ENCODE measurements at places on chromosomes 7 and 10.

DNA sequence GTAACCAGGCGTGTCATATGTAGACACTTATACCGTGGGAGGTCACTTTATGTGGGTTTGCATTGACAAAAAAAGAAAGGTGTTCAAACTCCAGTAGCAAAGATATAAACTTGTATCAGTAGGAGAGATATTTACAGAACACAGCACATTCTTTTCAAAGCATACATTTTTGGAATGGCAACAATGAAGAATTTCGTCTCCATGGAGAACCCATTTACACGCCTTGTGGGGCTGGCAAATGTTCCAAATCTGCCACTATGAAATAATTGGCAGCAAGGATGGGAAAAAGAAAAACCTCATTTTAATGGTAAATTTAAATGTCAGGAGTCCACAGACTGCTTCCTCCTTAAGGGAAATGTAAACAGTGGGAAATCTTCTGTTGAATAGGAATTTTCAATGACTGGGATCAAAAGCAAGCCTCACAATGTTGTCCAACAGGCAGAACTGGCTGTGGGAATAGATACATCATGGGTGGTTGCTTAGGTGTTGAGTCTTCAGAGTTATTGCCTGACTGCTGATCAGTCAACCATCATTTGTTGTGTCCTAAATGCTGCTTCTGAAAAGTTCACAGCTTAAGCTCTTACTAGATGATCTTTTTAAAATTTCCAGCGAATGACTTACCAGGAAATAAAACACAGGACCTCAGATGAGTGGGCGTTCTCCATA is 256.6 kb upstream of the SEMA3C start:
- DNase-seq, result no peak

DNA sequence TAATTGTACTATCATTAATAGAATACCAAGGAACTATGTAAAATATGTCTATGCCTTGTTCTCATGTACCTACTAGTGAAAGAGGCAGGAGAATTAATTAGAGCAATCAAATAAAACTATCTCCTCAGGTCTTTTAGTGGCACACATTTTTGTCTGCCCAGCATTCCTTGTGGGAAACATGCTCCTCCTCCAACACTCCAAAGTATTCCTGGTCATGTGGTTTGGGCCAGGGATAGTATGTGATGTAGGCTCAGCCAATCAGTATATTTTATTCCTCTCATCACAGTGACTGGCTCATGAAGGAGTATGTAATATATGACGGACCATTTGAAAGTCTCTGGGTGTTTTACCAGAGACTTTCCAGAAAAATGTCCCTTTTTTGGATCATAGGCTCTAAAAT is 16.7 kb upstream of the SYPL1 start:
- DNase-seq, result no peak

DNA sequence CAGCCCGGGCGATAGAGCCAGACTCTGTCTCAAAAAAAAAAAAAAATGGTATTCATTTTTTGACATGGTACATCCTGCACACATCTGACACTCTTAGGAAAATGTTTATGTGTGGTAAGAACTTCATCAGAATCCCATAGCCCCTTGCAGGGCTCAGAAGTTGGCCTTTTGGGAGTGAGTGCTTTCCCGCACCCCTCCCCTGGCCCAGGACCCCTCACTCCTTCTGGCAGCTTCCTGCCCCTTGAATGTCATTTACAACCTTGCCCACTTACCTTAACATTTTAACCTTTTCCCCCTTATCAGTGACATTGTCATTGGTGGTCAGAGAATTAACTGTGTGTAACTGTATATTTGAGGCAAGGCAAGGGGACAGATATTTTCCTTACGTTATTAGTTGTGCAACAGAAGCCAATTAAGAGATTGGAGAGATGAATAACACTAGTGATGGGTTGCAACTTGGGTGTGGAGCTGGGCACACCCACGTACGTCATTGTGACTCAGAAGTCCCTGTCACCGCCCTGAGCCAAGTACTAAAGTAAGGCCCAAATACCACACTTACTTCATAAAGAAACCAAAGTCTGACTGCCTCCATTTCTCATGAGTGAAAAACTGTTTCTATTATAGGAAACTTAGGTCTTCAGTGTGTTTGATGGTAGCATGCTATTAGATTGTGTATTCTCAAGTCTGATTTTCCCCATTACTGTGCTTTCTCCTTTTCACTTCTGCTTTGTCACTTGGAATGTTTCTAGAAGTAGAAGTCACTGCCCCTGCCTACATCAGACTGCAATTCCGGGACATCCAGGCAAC is 31.6 kb downstream of the OGDH start:
- DNase-seq, result peak; percentile 51

DNA sequence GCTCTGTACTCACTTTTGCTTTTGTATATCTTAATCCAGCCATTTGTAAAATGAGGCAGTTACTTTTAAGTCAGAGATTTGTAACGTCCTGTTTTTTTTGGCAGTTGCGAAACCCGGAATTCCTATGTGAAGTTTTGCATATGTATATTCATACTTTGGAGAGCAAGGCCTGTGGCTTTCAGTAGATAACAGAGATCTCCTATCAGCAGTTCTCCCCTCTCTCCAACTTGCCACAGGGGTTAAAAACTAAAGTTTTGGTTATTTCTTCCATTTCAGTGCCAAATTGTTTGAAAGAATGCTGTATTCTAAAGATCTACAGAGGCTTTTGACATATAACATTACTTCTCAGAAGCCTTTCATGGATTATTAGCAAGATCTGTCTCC is 102.4 kb downstream of the EXOC4 start:
- peak; percentile 27 for DNase-seq

GRCh38 chr7:30446266-30446665 is 32.3 kb downstream of the NOD1 start:
- DNase-seq, result no peak

DNA sequence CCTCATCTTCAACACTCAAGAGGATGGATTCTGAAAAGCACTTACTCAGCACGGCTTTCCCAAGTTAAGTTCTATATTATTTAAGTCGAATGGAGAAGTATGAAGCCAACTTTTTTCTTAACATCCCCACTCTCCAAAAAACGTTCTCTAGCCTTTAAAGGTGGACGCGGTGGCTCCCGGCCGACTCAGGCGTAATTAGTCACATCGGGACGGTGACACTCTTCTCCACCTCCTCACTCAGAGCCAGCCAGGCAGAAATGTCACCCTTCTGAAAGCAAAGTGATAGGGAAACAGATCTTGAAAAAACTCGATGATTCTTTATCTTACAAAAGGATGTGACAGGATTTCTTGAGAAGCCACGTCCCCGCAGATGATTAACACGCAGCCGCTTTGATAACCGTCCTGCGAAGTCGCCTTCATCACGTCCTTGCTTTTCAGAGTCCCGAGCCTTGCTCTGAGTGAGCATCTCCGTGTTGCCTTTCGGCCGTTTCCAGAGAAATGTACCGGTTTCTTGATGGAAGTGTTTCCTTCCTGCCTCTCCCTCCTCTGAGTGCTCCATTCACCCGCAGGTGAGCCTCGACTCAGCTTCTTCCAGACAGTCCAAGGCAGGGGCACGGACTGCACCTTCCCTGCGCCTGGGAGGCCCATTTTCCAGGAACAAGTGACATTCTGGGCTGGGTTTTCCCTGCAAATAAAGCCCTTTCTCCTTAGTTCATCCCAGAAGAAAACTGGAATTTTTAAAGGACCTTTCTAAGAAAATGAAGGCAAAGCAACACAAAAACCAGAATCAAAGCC is 314.8 kb downstream of the DNAJB6 start:
- no peak for DNase-seq

DNA sequence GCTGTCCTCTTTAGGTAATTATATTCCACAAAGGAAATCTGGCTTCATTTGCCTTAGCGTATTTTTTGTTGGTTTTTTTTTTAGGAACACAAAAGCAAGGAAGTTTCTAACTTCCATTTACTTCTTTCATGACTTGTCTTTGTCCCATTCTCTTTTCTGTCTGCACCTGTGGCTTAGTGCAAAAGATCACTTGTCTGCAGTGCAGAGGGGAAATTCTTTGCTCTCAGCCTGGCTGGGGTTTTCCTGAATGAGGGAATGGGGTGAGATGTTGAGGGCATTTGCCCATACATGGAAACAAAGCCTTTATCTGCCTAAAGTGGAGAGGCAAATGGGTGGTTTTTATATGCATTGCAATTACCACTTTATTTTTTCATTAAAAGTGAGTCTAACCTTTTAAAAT is 361.1 kb upstream of the IGFBP3 start:
- no peak for DNase-seq

GRCh38 chr7:40329601-40330153 is 194.9 kb downstream of the SUGCT start:
- no peak for DNase-seq

DNA sequence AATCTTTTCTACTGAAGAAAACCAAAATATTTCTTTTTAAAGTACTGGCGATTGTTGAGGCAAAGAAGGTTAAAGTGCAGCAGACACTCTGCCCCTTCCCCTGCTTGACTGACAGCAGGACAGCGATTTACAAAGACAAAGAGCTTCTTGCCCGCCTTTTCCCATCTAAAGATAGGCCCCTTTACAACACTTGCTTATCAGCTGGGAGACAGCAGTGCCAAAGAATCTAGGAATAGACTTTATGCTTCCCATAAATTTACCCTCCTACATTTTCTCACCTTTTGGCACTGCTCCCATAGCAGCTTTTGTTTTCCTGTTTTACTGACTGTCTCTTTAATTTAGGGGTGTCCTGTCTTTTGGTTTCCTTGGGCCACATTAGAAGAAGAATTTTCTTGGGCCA is 824.1 kb downstream of the CCSER2 start:
- DNase-seq, result no peak

GRCh38 chr7:81676105-81676811 is 93.6 kb downstream of the HGF start:
- no peak for DNase-seq

GRCh38 chr10:100848770-100849169 is 64.0 kb upstream of the SLF2 start:
- DNase-seq, result no peak

DNA sequence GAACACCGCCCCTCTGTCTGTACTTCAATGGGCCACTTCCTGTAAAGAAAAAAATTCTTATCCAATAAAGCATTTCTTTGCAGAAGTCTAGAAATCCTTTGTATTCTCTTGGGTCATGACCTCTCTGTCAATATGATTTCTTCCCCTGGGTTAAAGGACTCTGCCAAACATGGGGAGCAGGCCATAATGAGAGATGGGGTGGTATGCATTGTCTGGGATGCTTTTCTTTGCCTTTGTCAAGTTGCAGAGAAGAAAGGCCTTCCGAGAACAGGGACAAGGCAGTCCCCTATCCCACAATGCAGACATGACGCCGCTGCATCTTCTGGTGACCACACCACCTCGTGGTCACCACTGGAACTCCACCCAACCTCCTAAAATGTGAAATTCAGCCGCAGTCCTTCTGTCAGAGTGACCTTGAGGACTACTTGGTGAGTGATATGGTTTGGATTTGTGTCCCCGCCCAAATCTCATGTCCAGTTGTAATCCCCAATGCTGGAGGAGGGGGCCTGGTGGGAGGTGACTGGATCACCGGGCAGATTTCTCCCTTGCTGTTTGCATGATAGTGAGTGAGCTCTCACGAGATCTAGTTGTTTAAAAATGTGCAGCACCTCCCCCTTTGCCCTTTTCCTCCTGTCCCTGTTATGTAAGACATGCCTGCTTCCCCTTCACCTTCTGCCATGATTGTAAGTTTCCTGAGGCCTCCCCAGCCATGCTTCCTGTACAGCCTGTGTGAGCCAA is 15.2 kb upstream of the FRMPD2 start:
- DNase-seq, result no peak

GRCh38 chr7:50587737-50588136 is 22.5 kb upstream of the DDC start:
- DNase-seq, result no peak

- DNase-seq, result no peak
Observed at GRCh38 chr7:3884543-3884942, 583.5 kb downstream of the SDK1 start.

GRCh38 chr7:50281680-50282445 is 22.7 kb upstream of the IKZF1 start:
- no peak for DNase-seq

DNA sequence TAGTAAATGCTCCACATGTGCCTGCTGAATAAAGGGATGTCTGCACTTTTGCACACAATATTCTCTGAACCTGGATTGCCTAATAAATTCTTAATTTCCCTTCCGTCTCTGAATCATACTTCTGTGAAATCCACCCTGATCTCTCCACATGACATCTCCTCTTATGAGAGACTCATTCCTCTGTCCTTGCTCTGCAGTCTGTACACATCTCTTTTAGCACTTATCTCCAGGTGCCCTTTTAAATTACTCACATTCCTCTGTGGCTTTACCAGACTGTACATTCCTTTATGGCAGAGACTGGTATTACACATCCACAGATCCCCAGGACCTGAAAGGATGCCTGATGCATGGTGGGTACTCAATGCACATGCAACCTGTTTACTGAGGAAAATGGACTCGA is 527.6 kb downstream of the PHTF2 start:
- DNase-seq, result peak; percentile 47

- no peak for DNase-seq
Observed at GRCh38 chr10:7121154-7121797, 289.6 kb downstream of the SFMBT2 start.

GRCh38 chr7:105978035-105978434 is 15.0 kb downstream of the CDHR3 start:
- no peak for DNase-seq

GRCh38 chr10:43396928-43397624 is 11.9 kb downstream of the HNRNPF start:
- DNase-seq, result no peak

GRCh38 chr10:34717429-34717828 is 97.7 kb downstream of the PARD3 start:
- no peak for DNase-seq

GRCh38 chr7:65971021-65971420 is 11.0 kb downstream of the GUSB start:
- no peak for DNase-seq

DNA sequence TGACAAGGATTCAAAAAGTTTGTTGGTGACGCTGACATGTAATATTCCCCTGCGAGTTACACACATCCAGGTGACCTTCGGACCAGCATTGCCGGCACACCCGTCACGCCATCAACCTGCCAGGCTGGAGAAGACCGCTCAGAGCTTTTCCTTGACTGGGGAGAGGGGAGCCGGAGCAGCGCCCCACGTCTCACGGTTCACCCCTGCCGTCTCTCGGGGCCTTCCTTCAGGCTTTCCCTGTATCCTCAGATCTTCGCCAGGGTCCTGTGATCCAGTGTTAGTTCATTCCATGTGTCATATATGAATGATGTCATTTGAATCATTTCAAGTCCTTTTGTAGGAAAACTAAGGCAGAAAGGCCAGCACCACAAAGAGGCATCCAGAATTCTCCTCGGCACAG is 127.8 kb downstream of the MGMT start:
- DNase-seq, result no peak

Data from HS-27A (cell line).